Hepatocyte (in vitro differentiated cells): ENCODE measurements at places on chromosomes 16 and 17.
A peak's percentile ranks its signal among the peaks of the same experiment; 100 is the strongest.

GRCh38 chr16:67086822-67087221, 22.9 kb upstream of the PHAF1 start:
- DNase-seq, result no peak

DNA sequence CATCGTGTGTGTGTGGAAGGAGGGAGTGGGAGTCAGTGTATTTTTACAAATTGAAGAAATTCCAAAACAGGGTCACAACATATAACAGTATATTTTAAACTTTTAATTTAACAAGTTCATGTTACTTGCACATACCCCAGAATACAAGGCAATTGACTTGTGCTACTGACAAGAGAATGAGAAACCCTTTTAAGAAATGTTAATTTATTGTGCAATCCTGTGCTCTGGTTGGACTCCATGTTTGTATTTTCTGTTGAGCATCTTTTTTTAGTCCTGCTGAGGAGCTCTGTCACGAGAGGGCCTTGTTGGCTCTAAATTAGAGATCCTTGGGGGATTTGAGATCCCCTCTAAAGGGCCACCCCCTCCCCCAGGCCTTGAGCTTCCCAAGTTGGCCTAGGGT, 1.1 kb upstream of the EMP2 start:
- DNase-seq, result no peak

DNA sequence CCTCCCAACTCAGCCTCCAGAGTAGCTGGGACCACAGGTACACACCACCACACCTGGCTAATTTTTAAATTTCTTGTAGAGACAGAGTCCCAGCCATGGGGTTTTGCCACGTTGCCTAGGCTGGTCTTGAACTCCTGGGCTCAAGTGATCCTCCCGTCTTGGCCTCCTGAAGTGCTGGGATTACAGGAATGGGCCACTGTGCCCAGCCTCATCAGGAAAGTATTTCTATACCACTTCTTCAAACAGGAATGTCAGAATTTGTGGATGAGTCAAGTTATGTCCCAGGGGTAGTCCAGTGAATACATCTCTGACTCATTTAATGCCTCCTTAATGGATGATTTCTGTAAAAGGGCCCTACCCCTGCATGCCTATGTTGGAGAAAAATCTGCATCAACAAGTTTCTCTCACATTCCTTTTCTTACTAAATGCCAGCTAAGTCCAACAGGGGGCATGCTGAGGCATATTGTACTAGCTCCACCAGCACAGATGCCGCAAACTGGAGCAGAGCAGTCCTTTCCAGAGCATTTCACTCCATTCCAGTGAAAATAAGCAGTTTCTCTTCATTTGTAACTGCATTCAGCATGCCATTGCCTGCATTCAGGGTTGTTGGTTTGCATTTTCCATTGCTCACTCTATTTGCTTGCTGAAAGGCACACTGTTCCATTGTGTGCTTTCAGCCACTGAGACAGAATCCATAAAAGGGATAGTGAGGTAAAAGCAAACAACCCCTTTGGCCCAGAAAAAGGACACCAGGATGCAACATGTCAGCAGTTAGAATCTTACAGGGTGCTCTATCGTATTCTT, 5.3 kb upstream of the CAVIN1 start:
- peak; percentile 89 for DNase-seq

- DNase-seq, result peak; percentile 96
Measured at GRCh38 chr17:50151041-50151936, 812 bp upstream of the PPP1R9B start.

DNA sequence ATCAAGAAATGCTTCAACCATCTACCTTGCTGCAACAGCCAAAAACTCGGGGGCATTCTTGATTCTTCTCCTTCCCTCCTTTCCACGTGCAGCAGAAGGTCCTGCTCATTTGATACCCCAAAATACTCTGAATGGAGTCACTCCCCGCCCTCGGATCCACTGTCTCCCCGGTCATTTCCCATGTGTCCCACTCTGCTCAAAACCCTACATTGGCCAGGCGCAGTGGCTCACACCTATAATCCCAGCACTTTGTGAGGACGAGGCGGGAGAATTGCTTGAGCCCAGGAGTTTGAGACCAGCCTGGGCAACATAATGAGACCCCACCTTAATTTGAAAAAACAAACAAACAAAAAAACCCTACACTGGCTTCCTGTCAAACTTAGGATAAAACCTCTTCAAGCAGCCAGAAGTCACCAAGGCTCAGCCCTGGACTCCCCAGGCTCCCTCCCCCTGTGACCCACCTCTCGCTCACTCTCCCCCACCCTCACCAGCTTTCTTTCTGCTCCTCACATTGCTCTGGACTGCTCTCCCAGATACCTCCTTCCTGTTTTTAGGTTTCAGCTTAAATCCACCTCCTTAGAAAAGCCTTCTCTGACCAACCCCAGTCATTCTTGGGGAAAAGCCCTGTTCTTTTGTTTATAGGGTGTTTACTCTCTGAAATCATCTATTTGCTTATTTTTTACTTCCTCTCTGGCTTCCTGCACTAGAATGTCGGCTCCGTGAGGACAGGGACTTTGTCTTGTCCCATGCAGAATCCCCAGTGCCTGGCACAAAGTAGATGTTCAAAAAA, 2.8 kb downstream of the SLC13A2 start:
- no peak for DNase-seq

DNA sequence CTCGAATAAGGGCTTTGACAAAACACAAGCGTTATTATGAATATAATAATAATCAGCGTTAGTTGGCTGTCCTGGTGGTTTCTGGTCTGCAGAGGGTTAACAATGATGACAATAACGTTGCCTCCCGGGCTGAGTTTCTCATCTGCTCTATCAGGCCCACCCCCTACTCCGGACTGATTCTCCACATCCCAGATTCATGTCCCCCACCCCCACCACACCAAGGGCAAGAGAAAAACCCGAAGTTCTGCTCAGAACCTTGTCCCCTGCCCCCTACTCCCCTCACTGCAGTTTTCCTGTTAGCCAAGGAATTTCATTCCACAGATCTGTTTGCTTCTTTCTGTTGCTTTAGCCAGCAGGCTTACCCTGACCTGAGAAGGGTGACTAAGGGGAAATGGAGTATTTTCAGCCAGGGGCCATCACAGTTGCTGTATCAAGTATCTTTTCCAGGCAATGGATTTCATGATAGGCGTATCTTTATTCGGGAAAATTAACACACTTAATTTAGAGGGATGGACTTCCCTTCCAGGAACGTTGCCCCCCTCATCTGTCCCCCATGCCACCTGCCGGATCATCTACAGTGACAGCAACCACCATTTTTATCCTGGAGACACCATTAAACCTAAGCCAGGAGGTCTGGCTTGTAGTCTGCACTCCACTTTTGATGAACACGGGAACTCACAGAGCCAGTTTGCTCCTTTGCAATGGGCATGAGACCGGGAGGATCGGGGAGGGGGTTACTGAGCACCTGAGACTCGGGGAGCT, 23.7 kb downstream of the ALOX15 start:
- no peak for DNase-seq

- peak; percentile 92 for DNase-seq
Measured at GRCh38 chr16:85350973-85351372, 238.7 kb upstream of the CIBAR2 start.

DNA sequence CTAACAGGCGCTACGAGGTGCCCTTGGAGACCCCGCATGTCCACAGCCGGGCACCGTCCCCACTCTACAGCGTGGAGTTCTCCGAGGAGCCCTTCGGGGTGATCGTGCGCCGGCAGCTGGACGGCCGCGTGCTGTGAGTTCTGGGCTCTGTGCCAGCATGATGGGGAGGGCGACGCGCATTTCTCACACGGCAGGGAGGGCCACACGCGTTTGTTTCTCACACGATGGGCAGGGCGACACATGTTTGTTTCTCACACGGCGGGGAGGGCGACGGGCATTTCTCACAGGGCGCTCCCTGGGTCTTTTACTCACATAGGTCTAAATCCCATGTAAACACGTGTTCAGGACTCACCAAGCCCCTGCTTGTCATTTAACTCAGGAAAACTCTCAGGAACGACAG, 4.4 kb downstream of the GAA start:
- no peak for DNase-seq

DNA sequence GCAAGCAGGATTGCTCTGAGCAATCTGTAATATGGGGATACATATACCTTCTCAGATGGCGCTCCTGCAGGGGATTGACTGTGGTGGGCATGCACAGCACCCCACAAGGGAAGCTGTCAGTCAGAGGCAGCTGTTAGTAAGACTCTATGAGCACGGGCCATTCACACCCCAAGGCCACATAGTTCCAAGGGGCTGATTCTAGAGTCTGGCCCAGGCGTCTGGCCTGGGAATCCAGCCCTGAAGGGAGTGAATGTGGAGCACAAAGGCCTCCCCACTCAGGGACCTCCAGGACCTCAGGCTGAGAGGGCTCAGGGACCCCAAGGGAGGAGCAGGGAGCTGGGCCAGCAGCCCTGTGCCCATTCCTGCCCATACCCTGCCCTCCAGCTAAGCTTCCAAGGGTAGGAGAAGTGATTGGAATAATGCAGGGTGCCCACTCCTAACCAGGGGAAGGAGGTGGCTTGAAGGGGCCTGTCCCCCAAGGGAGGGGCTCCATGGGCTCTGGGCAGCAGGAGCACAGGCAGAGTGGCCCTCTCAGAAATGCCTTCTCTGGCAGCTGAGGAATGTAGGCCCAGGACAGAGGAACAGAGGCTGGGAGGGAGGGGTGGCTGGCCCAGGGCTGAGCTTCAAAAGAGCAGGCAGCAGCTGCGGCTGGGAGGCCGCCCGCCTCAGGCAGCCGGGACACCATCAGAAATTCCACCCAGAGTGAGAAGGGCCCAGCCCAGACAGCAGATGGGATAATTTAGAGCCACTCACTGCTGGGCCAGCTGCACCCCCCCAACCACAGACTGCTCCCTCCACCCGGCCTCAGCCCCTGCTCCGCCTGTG, 48.9 kb upstream of the MRPS23 start:
- DNase-seq, result peak; percentile 68

DNA sequence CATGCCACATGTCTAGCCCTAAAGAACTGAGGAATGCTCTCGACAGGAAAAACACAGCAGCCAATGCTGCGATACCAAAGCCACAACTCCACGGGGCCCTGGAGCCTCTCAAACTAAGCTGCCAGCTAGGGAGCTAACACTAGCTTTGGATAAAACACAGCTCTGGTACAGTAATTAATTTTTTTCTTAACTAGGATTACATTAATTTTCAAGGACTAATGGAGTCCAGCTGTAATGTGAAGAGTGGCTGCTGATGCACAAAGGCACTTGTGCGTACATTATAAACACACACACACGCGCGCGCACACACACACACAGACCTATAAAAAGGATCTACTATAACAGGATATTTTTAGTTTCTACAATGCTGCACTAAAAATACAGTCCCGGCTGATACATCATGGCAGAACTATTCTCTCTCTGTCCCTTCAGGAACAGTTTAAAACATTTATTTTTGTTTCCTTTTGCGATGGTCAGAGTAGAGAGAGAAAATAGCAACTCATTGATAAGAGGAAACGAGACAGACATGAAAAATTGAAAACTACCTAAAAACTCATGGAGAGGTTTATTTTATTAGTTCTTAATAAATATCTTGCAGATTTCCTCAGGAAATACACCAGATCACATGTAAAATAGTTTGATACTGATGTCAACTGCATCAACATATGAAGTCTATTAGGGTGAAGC, 88.5 kb downstream of the SMG6 start:
- no peak for DNase-seq

DNA sequence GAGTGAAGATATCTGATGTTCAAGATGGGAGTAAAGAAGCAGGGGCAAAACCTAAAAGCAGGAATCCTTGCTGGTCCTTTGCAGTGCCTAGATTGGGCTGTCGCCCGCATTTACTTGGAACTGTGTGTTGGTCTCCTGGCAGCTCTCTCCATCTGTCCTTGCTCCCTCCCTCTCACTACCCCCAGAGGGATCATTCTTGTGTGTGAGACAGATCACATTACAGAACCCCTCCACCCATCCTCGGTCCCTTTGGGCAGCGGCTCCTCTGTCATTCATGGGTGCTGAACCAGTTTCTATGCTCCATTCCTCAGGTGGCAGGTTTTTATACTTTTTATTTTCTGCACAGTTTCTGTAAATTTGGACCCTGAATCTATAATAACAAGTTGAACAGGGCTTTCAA, 99.4 kb upstream of the MYOCD start:
- no peak for DNase-seq

DNA sequence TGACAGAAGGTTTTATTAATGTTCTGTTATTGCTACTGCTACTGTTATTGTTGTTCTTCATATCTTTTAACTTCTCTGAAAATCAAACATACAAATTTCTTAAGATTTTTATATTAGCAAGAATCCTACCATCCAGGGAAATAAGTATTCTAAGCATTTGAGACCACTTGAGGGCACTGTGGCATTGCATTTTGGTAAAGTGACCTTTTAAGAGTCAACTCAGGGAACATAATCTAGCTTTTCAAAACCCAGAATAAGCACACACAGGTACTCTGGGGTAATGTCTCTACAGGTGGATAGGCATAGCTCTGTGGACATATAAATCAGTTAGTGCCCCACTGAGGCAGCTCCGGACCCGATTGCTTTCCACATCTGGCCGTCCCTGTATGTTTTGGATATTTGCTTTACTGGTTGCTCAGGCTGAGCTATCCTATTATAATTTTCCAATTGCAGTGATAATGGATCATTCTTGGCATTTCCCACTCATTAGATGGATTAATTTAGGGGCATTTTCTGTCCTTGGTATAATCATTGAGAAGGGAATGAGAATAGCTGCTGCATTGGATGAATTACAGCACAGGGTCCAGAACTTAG, 1425.1 kb upstream of the CDH8 start:
- peak; percentile 64 for DNase-seq

- no peak for DNase-seq
Measured at GRCh38 chr16:84787263-84787622, 32.5 kb upstream of the CRISPLD2 start.

DNA sequence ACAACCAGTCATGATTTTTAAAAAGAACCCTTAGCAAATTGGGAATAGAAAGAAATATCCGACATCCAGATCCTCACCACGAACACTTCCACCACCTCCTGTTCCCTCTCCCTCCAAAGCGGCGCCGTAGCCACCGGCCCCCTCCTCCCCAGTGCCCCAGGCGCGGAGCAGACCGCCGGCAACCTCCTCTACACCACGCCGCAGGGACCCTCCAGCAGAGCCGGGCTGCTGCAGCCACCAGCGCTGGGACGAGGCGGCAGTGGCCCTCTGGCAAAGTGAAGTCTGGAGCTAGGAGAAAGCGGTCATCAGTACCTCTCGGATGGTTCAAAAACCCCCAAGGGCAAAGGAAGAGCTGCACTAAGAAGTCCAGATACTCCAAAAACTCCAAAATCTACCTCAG, 41.4 kb upstream of the SLFN13 start:
- DNase-seq, result no peak

- DNase-seq, result no peak
Measured at GRCh38 chr16:4032768-4033167, 83.5 kb downstream of the ADCY9 start.
